ENCODE measurements at places on chromosomes 5 and 9.

- no peak for DNase-seq
Measured at GRCh38 chr5:171525085-171525484, 105.6 kb downstream of the FGF18 start.

DNA sequence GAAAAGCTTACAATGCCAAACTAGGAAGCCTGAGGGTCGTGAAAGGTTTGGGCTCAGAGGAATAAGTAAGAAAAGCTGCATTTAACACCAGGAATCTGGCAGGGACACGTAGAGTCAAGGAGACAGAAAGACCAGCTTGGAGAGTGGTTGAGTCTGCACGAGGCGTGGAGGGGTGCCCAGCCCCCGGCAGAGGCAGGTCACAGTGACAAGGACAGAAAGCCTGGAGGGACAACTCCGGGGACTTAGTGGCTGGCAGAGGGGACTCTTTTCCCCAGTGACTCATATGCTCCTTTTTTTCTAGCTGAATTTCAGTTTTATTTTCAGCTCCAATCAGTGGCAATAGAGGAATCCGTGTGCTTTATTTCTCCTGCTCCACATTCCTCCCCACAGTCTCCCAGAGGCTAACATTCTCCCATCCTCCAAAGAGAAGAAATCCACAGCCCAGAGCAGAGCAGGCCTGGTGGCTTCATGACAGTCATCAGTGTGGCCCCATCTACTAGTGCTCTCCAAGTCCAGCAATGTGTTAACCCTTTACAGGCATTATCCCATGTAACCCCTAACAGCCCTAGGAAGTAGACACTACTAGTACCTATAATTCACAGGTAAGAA is 80.7 kb downstream of the KCNIP1 start:
- peak; percentile 47 for DNase-seq

- DNase-seq = no peak
Measured at GRCh38 chr9:6415266-6415665, 2.3 kb downstream of the UHRF2 start.

- peak; percentile 92 for DNase-seq
Measured at GRCh38 chr9:35689542-35690293, at the start of gene TPM2. Gene TPM2, minus strand, starts transcription at chr9:35689925. Its CDS starts 108 bp downstream, at chr9:35689817.

DNA sequence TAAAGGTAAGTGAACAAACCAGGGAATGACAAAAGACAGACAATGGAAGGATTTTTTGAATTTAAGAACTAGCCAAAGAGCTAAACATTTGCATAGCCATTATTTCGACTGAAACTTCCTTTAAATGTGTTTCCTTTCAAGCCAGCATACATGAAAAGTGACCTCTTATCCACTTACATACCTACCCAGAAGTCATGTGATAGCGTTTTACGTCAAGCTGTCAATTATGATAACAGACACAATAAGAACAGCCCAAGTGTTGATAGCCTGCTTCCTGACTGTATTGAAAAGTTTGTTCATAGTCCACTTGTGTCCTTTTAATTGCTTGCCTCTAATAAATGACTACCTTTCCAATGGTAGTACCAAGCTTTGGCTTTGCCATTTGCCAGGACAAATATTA is 206.0 kb downstream of the NFIB start:
- DNase-seq = peak; percentile 34

DNA sequence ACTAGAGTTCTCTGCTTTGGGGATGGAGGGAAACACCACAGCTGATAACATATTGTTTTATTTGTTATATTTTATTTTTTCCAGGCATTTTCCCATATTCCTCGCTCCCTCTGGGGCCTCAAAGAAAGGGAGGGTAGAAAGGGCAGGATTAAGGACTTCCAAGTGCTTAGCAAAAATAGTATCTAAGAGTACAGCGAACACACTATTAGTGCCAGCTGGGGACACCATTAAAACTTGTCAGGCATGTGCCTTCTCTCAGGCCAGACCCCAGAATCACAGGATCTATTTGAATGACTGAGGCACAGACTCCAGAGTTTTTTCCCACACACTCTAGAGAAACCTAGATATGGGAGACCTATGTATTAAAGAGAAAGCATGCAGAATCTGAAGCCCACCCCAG is 451.0 kb upstream of the TRPC7 start:
- no peak for DNase-seq

DNA sequence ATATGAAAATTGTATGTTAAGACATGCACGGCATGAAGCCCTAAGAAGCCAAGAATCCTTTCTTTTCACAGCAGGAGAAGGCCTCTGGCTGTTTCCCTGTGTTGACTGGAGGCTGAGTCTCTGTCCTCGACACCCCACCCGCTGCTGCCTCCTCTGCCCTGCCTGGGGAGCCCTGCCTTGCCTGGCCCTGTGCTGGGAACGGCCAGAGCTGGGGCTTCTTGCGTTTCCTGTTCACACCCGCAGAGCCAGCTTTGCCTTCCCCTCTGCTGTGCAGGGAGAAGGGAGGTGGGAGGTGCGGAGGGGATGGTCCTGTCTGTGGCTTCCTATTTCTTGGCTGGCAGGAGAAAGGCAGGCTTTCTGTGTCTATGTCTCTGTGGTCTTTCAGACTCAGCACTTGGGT is 6.9 kb upstream of the GMCL2 start:
- no peak for DNase-seq

DNA sequence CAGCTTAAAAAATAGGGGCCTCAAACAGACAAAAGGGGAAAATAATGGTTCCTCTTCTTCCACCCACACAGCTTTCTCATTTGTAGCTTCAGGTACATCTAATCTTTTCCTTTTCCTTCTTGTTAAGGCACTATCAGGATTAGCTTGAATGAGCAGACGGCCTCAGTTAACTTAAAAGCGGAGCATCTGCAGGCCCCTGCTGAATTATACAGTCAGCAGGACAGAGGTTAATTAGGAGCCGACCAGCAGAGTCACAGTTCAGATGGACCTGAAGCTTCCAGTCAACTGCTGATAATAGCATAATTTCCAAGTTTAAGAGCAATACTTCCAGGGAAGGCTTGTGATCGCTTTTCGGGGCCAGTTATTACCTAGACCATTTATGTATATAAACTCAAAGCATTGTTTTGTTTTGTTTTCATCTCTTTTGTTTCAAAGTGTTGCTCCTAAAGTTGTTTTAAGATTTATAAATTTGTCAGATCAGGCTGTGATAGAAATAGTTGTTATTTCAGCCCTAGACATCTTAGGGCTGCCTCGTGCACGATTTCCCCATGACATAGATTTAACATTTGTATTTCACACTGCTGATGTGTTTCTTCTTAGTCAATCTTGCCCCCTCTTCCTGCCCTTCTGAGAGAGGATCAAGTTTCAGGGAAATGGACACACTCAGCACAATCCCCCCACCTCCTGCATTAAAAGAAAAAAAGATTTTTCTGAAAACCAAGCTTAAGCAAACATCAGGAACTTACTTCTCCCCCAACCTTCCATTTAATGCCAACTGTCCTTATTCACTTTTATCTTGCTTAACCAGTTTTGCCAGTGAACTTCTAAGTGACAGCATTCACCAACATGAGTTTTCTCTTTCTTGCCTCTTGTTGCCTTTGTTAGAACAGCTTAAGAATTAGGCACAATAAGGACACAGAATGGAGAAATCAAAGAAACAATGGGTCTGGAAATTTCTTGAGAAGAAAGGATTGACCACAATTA is 449.8 kb downstream of the ARHGEF28 start:
- DNase-seq = no peak

DNA sequence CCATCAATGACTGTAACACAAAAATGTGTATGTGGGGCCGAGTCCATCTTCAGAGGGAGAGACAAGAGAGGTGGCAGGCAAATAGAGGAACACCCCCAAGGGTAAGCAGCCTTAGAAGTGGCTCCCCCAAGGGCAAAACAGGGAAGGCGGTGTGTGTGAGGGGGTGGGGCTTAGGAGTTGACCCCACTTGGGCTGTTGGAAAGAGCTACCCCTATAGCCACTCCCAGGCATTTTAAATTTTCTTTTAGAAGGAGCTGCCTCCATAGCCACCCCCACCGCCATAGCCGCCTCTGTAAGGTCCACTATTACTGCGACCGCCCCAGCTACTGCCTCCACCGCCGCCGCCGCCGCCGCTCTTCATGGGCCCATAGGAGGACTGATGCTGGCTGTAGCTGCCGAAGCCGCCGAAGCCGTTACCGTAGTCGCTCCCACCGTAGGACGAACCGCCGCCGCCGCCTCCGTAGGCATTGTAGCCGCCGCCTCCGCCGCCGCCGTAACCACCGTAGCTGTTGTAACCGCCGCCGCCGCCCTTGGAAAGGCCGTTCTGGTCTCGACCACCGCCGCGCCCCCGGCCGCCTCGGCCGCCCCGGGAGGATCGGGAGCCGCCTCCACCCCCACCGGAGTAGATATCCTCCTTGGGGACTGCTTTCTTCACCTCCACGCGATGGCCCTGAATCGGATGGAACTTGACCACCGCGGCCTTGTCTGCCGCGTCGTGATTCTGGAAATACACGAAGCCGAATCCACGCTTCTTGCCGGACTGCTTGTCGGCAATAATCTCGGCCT is 1.1 kb downstream of the HNRNPA0 start:
- peak; percentile 15 for DNase-seq

- DNase-seq = peak; percentile 15
Measured at GRCh38 chr5:154313360-154314017, 123.0 kb downstream of the GALNT10 start.

DNA sequence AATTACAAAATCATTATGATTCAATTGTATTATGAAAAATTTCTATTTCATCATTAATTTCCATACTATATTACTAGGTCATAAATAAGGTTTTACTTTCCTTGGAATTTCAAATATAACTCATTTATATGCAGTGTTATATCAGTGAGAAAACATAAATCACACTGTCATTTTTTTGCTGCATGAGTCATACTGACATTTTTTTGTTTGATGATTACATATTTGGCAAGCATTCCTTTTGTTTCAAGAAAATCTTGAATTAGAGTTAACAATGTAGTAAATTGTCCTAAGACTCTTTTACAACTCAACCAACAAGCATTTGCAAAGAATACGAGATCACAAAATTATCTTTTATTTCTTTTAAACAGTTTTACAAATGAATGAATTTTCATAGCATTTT is 298.4 kb upstream of the SEMA6A start:
- no peak for DNase-seq

DNA sequence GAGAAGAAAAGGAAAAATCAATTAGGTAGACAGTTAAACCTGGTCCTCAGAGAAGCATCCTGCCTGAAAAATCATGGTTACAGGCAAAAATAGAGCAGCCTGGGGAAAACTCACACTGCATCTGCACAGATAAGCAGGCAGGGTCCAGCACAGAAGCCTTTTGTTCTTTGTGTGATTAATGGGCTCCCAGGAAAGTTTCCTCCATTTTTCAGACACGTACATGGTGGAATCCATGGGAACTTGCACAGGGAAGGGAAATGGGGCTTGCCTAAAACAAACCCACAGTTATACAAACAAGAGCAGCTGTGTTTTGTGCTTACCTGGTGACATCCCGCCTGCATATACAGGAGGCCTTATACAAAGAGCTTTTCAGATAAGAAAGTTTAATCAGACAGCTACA is 243.9 kb upstream of the ATP10B start:
- DNase-seq = no peak

GRCh38 chr5:107668154-107669095 is 2.3 kb downstream of the EFNA5 start:
- peak; percentile 39 for DNase-seq

DNA sequence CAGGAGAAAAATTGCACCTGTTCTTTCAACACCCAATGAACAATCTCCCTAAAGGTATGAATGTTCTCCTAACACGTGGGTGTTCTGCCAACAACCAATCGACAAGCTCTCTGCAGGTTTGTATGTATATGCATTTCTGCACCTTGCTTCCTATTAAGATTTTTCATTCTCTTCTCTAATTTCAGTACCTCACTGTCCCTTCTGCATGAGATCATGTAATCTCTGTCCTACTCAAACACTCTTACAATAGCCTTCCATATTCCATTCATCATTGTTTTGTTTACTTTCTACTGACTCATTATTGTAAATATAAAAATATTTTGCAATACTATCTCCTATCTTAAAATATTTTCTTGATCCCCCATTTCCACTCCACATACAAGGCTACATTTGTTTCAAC is 382.0 kb downstream of the CDH12 start:
- no peak for DNase-seq

- no peak for DNase-seq
Measured at GRCh38 chr9:94779693-94780290, 53.3 kb downstream of the AOPEP start.

GRCh38 chr9:83208065-83208850 is 145.3 kb upstream of the RASEF start:
- DNase-seq = no peak

DNA sequence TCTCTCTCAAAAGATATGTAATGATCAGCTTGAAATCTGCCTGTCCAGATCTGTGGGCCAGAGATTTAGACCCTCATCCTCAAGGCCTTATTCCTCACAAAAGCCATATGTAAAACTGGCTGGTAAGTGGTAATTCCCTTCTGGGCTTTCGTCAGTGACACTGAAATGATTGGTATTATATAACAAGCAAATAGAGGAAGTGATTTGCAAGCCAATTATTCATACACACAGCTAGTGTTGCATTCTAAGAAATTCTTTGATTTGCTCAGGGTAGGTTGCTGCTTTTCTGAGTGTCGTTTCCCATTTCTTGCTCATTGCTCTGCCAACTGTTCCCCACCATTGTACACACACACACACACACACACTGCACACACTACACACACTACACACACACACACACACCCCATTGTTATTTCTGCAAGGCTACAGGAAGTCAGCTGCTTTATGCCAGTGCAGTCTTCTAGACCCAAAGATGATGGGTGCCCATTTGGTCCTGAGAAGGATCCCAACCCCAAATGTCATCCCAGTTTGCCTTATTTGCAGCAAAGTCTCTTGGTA is 76.8 kb downstream of the PRLR start:
- no peak for DNase-seq

GRCh38 chr5:40799258-40799657 is 1.1 kb upstream of the PRKAA1 start:
- peak; percentile 32 for DNase-seq

GRCh38 chr5:119389288-119390030 is 33.6 kb downstream of the TNFAIP8 start:
- peak; percentile 93 for DNase-seq

GRCh38 chr9:35605351-35606137 is 482 bp downstream of the TESK1 start:
- peak; percentile 18 for DNase-seq

DNA sequence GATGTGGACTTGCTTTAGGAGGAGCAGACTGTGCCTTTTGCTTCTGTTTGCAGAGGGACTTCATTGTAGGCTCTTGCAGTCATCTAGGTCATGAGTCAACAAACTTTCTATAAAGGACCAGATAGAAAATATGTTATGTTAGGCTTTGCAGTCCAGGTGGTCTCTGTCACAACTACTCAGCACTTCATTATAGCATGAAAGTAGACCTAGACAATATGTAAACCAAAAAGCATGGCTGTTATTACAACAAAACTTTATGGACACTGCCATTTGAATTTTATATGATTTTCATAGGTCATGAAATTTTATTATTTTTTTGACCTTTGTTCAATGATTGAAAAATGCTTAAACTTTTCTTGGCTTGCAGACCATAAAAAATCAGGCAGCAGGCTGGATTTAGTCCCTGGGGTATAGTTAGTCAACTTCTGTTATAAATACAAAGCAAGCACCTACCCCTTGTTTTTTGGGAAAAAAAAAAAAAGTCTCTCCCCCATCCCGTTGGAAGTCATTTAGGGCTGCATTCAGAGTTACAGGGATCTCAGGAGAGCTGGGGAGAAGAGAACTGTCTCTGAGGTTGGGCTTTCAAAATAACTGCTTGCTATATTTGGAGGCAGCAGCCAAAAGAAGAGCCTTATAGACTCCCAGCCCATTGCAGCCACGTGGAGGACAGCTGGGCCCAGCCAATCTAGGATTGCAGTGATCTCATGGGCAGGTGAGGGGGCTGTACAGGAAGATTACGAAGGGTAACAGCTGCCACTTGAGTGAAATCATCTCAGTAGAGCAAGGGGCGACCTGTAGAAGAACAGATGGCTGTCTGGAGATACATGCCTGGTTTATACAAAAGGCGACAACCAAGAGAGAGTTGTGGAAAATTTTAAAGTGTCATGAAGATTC is 136.6 kb upstream of the TNC start:
- DNase-seq = peak; percentile 24

All from umbilical cord (tissue), 2 donors.